Mesothelial cell of epicardium (in vitro differentiated cells): ENCODE measurements at places on chromosomes 11 and 22.

- peak; percentile 84 for DNase-seq
These were observed 2.2 kb downstream of the PHF21B start for GRCh38 chr22:45007391-45008185.

DNA sequence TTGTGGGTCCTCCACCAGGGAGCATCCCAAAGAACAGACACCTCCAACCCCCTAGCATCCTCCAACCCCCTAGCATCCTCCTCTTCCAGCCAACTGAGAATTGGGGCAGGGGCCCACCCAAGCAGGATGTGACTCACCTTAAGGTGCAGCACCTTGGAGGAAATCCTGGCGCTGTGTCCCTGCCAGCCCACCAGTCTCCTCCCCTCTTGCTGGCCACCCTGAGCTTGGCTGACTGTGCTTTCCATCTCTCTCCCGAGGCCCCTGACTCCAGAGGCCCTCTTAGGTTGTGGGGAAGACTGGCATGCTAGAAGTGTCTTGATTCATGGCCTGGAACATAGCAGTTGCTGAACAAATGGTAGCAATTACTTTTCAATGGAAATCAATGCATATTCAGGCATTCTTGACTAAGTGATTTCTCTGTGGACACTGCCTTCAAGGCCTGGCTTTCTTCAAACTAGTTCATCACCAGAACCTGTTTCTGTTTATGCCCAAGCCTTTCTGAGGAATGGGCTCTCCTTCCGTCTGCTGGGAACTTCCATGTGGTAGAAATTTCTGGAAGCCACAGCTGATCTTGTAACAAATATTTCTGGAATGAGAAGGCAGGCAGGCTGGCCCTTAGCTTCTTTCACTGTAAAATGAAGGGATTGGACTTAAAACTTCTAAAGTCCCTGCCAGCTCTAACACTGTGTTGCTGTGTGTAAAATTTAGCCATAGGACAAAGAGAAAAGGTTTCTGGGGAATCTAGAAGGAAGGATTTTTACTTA lies 60.5 kb downstream of the CEP164 start:
- no peak for DNase-seq

DNA sequence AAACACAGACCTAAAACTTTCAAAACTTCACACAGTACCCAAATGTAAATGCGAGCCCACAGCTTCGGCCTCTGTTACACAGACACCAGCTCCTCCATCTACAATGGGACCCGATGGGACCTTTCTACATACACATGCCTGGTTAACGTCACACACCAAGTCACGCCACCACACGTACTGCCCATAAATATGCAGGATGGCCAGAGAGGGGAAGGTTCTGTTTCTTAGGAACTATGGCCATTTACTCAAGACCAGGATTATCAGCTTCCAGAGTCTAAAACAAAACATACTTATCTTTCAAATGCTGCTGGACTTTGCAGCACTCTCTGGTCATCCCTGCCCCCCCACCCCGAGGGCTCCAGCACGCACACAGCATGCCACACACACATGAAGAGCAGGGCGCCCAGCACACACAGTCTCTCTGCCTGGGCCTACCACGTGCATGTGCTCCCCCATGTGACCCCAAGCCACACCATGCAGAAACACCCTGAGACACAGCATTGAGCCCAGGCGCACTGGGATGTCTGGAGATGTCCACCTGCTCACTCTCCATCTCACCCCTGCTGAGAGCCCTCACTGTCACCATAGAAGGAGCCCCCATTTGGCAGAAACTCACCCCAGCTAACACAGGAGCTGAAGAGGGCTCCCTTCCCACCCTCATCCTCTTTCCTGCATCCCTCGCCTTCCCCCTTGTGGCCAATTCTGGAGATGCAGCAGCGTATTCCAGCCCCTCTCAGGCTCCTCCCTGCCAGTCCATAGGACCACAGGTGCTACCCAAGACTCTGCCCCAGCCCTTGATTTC lies 61.8 kb downstream of the SLC22A12 start:
- peak; percentile 95 for DNase-seq

DNA sequence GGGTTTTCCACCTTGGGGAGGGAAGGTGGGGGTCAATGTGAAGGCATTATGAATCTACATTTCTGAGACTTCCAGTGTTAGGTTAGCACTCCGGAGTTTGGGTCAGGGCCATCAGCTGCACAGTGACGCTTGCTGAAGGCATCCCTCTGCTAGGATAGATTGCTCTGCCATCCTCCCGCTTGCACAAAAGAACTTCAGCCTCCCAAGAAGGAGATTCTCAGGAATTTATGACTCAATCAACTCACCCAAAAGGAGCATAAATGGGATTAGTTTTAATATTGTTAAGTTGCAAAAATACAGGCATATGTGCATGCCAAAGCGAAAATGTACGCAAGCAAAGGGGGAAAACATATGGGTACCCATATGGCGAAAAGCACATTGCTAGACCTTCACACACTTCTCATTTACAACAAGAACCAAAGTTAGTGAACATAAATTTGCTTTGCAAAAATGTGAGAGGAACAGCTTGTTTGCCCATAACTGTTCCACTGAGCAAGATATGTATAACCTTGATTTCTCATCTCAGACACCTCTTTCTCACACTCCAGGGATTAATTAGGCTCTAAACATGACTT lies 1013.0 kb downstream of the OPCML start:
- DNase-seq, result no peak

DNA sequence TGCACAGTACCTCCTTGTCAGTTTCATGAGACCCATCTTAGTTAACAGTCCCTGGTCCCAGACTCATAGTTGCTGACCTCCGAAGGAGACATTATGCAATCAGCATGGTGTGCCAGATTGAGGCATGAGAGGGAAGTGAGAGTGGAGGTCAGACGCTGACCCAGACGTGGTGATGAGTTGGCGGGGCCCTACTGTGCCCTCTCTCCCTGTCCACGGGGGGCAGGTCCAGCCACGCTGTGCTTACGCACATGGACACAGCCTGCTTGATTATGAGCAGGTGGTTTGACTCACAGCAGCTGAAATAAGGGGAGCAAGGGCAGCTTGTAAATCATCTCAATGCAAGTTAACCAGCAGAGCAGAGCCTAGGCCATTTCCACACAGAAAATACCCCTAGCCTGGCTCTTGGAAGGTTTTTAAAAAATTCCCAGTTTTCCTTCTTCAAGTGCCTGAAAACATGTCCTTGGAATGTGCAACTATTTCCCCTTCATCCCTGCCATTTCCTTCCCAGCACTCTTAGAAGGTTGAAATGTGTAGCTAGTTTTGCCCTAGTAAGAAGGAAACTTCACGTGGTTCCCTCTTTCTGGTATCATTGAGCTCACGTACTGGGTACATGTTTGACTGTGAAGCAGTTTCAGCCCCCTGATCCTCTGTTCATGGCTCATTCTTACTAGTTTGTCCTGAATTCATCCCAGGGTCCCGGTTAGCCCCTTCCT lies 122.6 kb upstream of the SORL1-AS1 start:
- DNase-seq, result no peak

DNA sequence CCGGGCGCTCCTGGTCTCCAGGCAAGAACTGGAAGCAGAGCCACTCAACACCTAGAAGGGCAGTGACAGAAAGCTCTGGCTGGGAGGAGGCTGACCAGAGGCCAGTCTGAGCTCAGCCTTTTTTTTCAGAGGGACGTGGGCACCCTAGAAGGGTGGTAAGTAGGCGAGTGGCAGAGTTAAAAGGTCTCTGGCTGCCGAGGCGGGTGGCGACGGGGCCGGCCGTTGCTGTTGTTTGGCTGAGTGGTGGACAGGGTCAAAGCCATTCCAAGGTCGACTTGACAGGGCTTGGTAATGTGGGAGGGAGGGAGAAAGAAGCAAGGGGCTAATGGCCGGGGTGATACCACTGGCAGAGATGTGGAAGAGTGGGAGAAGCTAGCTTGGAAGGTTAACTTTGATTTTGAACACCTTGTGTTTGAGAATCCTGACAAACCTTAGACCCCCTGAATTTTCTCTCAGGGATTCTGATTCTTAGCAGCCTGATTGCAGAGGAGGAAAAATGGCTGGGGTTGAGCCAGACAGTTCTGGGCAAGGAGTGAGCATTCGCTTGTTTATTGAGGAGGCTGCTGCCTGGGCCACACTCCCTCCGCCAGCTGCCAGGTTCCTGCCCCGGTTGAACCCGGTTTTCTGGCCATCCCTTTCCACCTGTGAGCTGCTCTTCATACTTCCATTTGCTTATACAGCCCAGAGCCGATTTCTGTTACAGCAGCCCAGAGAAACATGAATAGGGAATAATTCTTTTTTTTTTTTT lies 868 bp upstream of the SYCE3 start:
- no peak for DNase-seq

- DNase-seq, result no peak
These were observed 123.3 kb upstream of the TBCEL start for GRCh38 chr11:120900643-120901042.

DNA sequence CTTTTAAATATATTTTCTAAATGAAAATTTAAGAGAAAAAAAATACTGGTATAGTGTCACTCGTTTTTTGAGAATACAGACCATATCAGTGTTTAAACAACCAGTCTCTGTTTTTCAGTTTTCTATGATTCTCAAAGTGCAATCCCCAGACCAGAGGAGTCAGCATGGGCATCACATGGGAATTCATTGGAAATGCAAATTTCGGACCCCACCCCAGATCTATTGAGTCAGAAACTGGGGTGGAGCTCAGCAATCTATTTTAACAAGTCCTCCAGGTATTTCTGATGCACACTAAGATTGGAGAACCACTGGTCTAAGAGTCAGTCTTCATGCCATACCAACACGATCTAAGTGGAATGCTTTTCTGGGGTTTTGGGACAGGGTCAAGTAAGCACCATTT lies 66.1 kb downstream of the FAR1 start:
- no peak for DNase-seq
